ENCODE measurements at places on chromosomes 5 and 9.

- peaks cover 24% of the 10 kb centered on the region for H3K4me1 ChIP-seq
- H3K27ac ChIP-seq = peak overlapping the region; percentile 69
- H3K4me3 ChIP-seq = no peak overlapping the region
- H3K27me3 ChIP-seq = no peaks in the 10 kb centered on the region
- no peak for DNase-seq
Measured at GRCh38 chr5:149320791-149321330, 24.4 kb upstream of the GRPEL2 start.

- no peaks in the 10 kb centered on the region for H3K27me3 ChIP-seq
- no peak overlapping the region for H3K27ac ChIP-seq
- H3K4me3 ChIP-seq = no peak overlapping the region
- no peaks in the 10 kb centered on the region for H3K36me3 ChIP-seq
Measured at GRCh38 chr5:65047948-65048690, 279.4 kb downstream of the CWC27 start.

GRCh38 chr9:136117916-136118319 lies 757 bp downstream of the TMEM250 start:
- H3K27me3 ChIP-seq = no peaks in the 10 kb centered on the region
- peak overlapping the region; percentile 95 for H3K4me3 ChIP-seq
- peak overlapping the region; percentile 90 for H3K27ac ChIP-seq
- no peak for DNase-seq

GRCh38 chr5:37603072-37603471 lies 224.0 kb downstream of the WDR70 start:
- no peaks in the 10 kb centered on the region for H3K36me3 ChIP-seq
- DNase-seq = no peak
- no peaks in the 10 kb centered on the region for H3K27me3 ChIP-seq
- no peaks in the 10 kb centered on the region for H3K4me1 ChIP-seq
- H3K4me3 ChIP-seq = no peak overlapping the region

DNA sequence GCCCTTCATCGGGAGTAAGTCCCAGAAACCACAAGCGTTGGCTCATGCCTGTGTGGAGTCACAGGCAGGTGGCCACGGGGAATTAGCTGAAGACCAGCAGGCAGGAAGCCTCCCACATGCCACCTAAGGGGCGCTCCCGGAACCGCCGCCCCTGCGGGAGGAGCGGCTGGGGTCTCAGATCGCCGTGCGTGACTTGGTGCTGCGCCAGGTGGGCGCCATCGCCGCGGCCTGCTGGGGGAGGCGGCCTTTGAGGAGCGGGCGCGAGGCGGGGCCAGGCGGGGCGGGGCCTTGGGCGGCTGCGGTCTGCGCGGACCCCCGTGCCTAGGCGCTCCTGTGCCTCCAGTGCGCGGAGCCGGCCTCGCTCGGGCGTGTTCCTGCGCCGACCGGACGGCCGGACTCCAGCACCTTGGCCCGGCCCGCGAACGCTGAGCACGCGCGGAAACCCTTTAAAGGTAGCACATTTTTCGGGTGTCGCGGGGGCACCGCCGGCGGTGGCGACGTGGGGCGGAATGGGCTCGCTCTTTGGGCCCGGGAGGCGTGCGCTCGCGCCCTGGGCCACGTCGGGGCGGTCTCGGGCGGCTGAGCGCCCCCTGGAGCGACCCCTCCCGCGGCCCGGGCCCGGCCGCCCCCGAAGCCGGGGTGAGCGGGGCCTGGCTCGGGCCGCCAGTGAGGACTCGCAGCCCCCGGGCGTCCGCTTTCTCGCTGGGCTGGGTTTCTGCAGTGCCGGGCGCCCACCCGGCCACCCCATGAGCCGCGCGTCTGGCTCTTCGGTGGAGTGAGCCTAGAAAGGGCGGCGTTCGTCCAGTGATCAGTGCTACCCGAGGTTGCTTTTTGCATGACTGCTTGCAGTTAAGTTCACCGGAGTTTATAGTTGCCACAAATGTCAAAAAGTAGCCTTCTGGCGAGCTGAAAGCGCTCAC lies 24.5 kb downstream of the LECT2 start:
- DNase-seq = no peak
- H3K4me3 ChIP-seq = peak overlapping the region; percentile 43
- peaks cover 84% of the 10 kb centered on the region for H3K27me3 ChIP-seq

DNA sequence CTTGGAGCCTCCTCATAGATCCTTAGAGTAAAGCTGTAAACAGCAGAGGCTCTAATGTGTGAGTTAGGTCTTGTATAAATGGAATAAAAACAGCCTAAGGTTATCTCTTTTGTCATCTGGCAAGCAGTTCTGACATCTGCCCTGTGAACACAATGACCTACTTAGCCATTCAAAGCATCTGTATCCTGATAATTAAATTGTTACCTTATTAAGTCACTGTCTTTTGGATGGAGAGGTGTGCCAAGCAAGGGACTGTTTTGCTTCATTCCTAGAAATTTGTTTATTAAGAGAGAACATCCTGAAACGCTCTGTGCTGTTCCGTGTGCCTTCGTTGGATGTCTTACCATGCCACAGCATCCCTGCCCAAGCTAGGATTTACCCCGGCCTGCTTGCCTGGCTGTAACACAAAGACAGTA lies 1.5 kb downstream of the LSM11 start:
- no peaks in the 10 kb centered on the region for H3K36me3 ChIP-seq
- peak overlapping the region; percentile 70 for H3K27ac ChIP-seq
- no peak for DNase-seq
- H3K27me3 ChIP-seq = no peaks in the 10 kb centered on the region
- H3K4me1 ChIP-seq = peaks cover 22% of the 10 kb centered on the region
